ENCODE measurements at places on chromosomes 2 and 18.

- DNase-seq: no peak
Observed at GRCh38 chr18:34740724-34741123, 30.6 kb downstream of the DTNA start.

DNA sequence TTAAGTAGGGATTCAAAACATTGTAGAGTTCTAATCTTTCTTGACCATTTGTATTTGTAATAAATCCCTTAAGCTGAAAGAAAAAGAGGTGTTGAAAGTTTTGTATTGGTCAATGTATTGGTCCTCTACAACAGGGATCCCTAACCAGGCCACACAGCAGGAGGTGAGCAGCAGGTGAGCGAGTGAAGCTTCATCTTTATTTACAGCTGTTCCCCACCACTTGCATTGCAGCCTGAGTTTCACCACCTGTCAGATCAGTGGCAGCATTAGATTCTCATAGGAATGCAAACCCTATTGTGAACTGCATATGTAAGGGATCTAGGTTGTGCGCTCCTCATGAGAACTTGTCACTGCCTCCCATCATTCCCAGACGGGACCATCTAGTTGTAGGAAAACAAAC, 715.7 kb upstream of the NXPH2 start:
- DNase-seq: no peak

GRCh38 chr2:177183860-177184259, 28.7 kb upstream of the HNRNPA3 start:
- no peak for DNase-seq

GRCh38 chr2:136133586-136133985, 15.6 kb upstream of the CXCR4 start:
- no peak for DNase-seq

DNA sequence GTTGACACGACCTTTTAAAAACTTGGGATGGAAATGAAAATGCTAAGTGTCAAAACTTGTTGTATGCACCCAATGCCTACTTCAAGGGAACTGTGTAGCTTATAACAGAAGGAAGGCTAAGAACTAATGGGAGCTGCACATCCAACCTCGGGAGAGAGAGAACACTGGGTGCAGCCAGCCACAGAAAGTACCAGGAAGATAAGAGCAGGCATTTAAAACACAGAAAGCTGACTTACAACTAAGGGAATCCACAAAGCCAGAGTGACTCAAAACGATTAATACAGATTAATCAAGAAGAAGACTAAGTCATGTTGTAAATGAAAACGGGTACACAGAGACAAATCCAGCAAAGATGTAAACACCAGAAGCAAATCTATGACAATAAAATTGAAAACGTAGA, 113.4 kb downstream of the HDAC4 start:
- DNase-seq: no peak

GRCh38 chr2:166765141-166765540, 123.1 kb upstream of the XIRP2 start:
- DNase-seq: no peak

DNA sequence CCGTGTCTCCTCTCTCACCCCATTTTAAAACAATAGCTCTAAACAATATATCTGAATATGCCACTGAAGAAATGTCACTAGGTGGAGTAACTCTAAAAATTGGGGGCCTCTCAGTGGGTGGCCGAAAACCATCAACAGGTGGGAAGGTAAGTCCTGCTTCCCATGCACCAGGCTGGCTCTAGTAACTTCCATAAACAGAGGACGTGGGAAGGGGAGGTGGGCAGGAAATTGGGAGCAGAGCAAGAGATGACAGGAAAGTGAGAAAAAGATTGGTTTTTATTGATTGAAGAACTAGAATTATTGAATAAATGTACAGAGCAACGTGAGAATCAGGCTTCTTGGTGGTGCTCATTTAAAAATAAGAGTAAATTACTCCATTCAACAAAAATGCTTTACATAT, 170.4 kb downstream of the SOCS6 start:
- no peak for DNase-seq

GRCh38 chr2:228131833-228132232, 49.7 kb downstream of the SPHKAP start:
- no peak for DNase-seq

GRCh38 chr2:233068762-233069418, 8.7 kb downstream of the INPP5D start:
- DNase-seq: no peak
